ENCODE measurements at places on chromosomes 11 and 22. TPM values are rescaled to one million over a fixed set of nuclear protein-coding genes. Genes with fewer than 3 reads are reported as not detected.

KCNJ1 gene
- polyA plus RNA-seq: not detected

PTDSS2 gene
- polyA plus RNA-seq: 83.1 TPM

AASDHPPT gene
- 109 TPM for polyA plus RNA-seq

C11orf16 gene
- polyA plus RNA-seq: not detected

All from cardiac muscle cell (in vitro differentiated cells and primary cell).